ENCODE measurements at places on chromosomes 13 and 19. TPM values are rescaled to one million over a fixed set of nuclear protein-coding genes. Genes with fewer than 3 reads are reported as not detected.

Gene KLK14
- total RNA-seq = 0.28 TPM

Gene CYP4F3
- 3.1 TPM for total RNA-seq

Gene EHD2
- 121 TPM for total RNA-seq

Gene PRTN3
- total RNA-seq = 0.29 TPM

Gene ZNF345
- total RNA-seq = 0.34 TPM

Gene CCDC194
- total RNA-seq = not detected

Gene VSIG10L
- 11.2 TPM for total RNA-seq

Gene KIR3DL2
- not detected for total RNA-seq

Gene ADAMTSL5
- total RNA-seq = 2.7 TPM

Gene VSTM2B
- not detected for total RNA-seq

Gene VAV1
- 6.5 TPM for total RNA-seq

Gene CEACAM3
- total RNA-seq = not detected

Gene ZMYM2
- 8.3 TPM for total RNA-seq

Gene ZNF571
- total RNA-seq = 1.0 TPM

Gene C19orf38
- not detected for total RNA-seq

Gene ZNF808
- not detected for total RNA-seq

Gene ZFP30
- 8.6 TPM for total RNA-seq

Gene CACNA1A
- 0.35 TPM for total RNA-seq

Gene LILRA5
- total RNA-seq = not detected

Gene ADPRHL1
- 15.9 TPM for total RNA-seq

Gene RAB8A
- 41.6 TPM for total RNA-seq

Gene ZNF557
- 2.9 TPM for total RNA-seq

Gene FPR1
- total RNA-seq = 0.07 TPM

Gene CYP2F1
- not detected for total RNA-seq

Gene CFAP97D2
- total RNA-seq = not detected

Gene DACT3
- 0.25 TPM for total RNA-seq

Gene FLT1
- total RNA-seq = 0.02 TPM

Gene LYPD3
- 0.78 TPM for total RNA-seq

Gene KISS1R
- total RNA-seq = 0.29 TPM

Gene IFNL1
- total RNA-seq = not detected

Gene TUBB4A
- 4.9 TPM for total RNA-seq

Gene SPART
- total RNA-seq = 27.6 TPM

Gene WDR88
- not detected for total RNA-seq

Gene PROZ
- not detected for total RNA-seq

Gene ZNF230
- 3.9 TPM for total RNA-seq

Gene WDR87
- total RNA-seq = not detected

Gene ICAM5
- 0.42 TPM for total RNA-seq

Gene ATP7B
- 1.8 TPM for total RNA-seq

Gene CLIP3
- 0.76 TPM for total RNA-seq

Gene C1QTNF9B
- not detected for total RNA-seq

Gene EMC10
- 154 TPM for total RNA-seq

Gene SLC25A23
- total RNA-seq = 17.3 TPM

Gene ADGRE2
- total RNA-seq = 1.0 TPM

Gene CEACAM16
- 0.14 TPM for total RNA-seq

Gene MED16
- total RNA-seq = 15.7 TPM

Gene ZNF302
- total RNA-seq = 18.7 TPM

Gene SUPT5H
- 195 TPM for total RNA-seq

Gene KIR3DL3
- total RNA-seq = not detected

Gene FOSB
- total RNA-seq = 17.2 TPM

Gene C19orf33
- total RNA-seq = 777 TPM

Gene MBD3L3
- total RNA-seq = not detected

Gene CD70
- 24.8 TPM for total RNA-seq

Gene IZUMO4
- total RNA-seq = 0.17 TPM

Gene NKPD1
- 0.13 TPM for total RNA-seq
